ENCODE measurements at places on chromosomes 3 and 15.

GRCh38 chr3:186540835-186541226, 3.3 kb downstream of the CRYGS start:
- DNase-seq, result no peak

- no peak for DNase-seq
These were observed 11.0 kb upstream of the ARL14 start for GRCh38 chr3:160665784-160666526.

DNA sequence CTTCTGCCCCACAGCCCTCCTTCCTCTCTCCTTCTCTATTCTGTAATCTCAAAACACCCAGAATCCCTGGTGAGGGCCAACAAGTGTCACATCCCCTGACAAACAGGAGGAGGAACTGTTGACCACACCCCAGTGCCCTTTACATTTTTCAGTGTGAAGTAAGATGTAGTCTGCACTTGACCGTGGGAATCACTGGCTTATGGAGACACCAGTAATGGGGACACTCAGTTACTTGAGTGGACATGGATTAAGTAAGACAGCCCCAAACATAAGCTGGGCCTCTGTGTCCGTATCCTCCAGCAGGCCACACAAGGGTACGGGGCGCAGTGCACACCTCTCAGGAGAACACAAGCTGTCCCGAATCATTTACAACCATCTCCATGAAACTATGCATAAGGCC, 28.4 kb upstream of the LIMD1 start:
- no peak for DNase-seq

DNA sequence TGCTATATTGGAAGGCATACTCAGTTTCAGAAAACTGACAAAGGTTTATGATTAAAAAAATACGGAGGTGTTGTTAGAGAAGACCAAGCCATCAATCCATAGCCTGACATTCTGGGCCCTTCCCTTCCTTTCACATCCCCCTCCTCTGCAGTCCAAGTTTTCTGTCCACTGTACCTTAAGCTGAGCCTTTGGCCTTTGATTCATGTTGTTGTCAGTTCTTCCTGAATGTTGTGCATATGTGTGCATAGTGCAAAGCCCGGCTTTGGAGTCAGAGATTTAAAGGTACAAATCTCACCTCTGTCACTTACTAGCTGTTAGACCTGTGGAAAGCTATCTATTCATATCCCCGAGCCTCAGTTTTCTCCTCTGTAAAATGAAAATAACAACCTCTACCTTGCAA, 104.9 kb upstream of the AGBL1 start:
- no peak for DNase-seq

DNA sequence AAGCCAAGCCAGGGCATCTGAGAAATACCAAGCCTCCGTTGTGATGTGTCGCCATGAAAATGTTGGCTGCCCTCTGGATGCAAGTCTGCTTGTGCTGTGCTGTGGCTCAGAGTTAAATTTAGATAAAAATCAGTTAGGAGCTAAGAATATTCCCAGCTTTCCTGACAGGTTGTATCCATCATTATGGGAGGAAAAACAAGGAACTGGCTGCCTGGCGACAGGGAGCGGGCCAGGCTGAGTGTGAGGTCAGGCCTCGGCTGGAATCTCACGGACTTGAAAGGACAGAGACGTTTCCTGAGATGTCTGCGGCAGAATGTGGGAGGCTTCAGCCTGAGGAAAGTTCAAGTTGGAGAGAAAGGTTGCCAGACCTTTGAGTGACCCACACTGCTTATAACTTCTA, 213.8 kb downstream of the THSD4 start:
- no peak for DNase-seq

DNA sequence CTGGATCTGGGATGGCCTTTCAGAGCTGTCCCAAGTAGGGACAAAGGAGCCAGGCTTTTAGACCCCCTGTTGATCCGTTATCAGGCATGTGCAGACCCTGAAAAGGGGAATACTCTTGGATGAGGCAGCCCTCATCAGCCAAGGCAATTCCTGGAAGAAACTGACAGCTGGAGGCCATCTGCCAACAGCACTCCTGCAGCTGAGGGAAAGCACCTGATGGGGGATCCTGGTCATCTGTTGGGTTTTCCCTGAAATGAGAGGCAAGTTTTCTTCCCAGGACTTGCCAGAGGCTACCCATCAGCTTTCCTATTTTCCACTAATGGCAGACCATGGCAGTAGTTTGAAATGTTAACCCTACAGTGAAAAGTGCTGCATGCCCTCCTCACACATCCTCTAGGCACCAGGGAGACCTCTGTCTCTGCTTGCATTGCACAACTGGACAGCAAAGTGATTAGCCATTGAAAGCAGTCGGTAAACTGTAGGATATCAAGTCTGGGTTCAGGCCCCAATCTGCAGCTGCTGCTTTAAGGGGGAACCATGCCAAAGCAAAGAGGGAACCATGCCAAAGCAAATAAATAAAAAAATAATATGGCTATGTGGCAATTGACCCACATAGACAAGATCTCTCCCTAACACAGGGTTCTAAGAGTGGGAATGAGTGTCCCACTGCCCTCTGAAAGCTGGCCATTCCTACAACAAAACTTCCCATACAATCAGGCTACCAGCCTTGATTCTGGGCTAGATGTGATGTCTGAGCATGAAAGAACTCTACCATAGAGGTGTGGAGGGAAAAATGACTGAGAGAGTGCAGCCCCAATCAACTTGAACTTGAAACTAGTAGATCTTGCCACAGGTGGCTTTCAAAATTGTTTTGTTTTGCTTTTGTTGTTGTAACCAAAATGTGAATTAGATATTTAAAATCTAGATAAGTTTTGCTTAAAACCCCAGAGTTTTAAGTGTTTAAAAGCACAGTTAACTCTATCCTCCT, 232.0 kb upstream of the STT3B start:
- DNase-seq, result no peak

DNA sequence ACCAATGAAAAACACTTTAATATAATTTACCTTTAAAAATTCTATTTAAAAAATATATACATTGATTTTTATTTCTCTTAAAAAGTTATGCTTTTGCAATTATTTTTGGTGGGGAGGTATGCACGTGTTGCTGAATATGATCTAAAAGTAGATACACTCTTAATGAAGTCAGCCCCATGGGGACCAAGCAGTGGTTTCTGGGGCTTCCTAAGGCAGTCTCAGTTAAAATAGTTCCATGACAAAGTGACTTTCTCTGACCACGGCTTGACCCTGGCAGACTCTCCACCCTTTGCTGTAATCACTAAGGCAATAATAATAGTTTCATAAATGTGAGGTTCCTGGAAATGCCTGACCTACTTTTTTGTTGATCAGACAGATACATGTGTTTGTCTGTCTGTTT, 50.4 kb downstream of the CCR4 start:
- DNase-seq, result no peak

- DNase-seq, result no peak
These were observed 1106.8 kb downstream of the ROBO1 start for GRCh38 chr3:78660957-78661356.

DNA sequence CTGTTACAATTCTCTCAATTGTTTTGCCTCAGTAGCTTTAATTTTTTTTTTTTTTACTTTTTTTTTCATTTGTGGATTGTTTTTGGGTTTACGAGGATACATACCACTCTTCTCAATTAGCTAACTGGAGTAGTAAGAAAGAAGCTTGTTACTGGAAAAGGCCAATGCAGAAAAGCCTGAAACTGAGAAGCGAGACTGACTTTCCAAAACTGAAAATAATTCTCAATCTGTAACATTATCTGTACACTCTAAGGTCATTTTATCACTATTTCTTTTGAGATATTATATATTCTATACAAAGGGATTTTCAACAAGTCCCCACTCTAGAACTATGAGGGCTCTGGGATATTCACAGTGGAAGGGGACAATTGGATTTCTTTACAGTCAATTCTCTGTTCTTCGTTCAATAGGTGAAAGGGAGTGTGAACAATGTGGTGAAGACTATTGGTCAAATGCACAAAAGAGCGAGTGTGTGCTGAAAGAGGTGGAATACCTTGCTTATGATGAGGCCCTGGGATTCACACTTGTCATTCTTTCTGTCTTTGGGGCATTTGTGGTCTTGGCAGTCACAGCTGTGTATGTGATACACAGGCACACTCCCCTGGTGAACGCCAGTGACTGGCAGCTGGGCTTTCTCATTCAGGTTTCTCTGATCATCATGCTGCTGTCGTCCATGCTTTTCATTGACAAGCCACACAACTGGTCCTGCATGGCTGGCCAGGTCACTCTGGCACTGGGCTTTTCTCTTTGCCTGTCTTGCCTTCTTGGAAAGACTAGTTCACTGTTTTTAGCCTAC, 83.9 kb upstream of the KCNAB1 start:
- DNase-seq, result no peak

- no peak for DNase-seq
These were observed 9.1 kb downstream of the MRPS11 start for GRCh38 chr15:88476635-88477060.

DNA sequence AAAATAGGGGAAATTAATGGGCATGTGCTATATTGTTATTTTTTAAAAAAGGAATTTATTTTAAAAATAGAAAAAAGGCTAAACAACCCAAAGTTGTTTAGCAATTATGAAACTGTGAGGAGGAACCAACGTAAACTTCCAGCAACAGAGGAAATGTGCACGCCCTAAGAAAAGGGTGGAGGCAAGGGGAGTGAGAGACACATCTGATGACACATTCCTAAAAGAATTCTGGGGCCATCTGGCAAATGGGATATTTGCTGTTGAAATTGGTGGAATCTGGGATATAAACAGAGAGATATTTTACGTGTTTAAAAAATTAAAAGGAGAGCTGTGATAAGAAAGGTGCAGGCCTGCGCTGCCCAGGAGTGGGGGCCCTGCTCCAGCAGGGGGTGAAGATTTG, 50.8 kb upstream of the MUC13 start:
- no peak for DNase-seq

DNA sequence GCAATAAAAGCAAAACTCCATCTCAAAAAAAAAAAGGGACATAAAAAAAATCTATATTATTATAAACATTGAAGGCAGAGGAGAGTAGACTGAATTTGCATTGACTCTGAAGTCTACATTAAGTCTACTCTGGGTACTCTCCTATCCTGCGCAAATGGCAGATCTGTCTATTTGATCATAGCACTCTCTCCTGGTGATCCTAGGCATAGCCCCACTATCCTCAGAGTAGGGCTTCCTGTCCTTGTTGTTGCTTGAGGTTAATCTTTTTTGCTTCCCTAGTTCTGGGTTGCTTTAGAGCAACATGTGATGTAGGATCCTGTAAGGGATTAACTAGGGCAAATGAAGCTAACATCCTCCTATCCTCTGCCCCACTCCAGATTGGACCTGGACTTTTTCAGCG, 82.1 kb upstream of the LRRFIP2 start:
- no peak for DNase-seq

DNA sequence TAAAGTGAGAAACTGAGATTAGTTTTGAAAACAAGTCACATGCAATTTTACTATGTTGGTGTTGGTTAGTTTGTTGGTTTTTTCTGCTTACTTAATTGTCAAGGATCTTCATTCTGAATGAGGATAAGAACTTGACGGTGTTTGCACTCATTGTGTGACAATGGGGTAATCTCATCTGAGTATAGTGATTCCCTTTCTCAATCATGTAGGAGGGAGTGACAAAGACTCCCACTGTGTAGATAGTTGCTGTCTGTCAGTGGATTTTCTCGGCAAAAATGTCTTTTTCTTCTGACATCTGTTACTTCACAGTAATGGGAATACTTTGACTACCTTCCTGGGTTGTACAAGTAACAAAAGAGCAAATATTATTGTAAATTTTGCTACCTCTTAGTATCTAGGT, 23.5 kb downstream of the KCNH8 start:
- DNase-seq, result no peak

DNA sequence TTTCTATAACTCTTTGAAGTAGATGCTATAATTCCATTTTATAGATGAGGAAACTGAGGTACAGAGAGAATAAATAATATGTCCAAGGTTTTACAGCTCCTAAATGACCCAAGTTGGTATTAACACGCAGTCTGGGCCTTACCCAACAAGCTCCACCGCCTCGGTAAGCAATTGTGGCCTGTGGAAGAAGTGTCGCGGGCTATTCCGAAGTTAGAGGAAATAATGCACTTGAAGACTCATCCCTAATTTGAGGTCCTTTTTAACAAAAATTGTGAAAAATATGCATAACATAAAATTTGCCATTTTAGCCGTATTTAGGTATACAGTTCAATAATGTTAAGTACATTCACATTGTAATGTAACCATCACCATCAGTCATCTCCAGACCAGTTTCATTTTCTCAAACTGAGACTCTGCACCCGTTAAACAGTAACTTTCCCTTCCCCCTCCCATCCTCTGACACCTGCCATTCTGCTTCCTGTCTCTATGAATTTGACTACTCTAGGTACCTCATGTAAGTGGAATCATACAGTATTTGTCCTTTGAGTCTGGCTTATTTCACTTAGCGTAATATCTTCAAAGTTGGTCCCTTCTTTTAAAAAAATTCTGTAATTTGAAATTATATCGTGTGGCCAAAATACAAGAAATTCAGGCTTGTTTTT, 18.2 kb downstream of the IDH3A start:
- no peak for DNase-seq

GRCh38 chr3:42723219-42723618, 20.6 kb upstream of the HHATL start:
- no peak for DNase-seq

DNA sequence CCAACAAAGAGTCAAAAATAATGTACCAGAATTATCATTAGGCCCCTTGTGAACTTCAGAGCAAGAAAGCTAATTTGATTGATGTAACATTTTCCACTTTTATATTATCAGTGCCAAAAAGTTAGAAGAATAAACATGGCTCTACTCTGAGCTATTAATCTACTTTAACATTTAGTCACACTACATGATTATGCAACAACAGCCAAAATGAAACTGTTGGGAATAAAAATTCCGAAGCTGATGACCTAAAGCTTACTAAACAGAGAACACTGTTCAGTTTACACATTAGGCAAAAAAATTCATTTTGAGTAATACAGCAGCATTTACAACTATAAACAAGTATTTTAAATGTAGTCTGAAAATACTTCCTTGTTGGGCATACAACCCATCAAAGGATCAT, 1134.1 kb downstream of the EPHA3 start:
- DNase-seq, result no peak

DNA sequence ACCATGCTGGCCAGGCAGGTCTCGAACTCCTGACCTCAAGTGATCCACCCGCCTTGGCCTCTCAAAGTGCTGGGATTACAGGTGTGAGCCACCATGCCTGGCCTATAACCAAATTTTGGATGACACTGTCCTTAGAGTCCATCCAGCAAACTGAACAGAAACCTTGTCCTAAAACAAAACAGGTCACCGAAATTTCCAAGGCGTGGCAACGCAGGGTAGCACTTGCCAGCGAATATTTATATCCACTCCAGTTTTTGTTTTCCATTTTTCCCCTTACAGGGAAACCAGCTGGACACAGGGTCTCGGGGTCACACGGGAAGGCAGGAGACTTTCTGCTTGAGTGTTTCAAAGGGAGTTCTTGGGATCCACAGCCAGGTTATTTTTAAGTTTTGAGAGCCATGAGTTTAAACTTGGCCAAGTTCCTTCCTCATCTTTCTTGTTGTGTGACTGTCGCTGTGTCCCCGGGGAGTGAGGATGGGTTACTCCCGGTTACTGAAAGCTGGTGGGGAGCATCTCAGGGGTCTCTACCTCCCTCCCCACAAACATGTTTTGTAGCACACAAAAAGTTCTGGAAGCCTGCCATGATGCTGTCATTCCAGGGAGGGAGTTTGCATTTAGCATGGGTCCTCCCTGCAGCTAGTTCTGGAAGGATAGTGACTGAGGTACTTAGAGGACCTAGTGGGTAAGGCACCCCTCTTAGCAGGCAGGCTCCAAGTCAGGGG, 12.6 kb downstream of the LIMD1 start:
- DNase-seq, result no peak

GRCh38 chr3:33936171-33936920, 137.9 kb downstream of the PDCD6IP start:
- no peak for DNase-seq

- DNase-seq, result no peak
These were observed 43.8 kb downstream of the LSM3 start for GRCh38 chr3:14222457-14222856.

- no peak for DNase-seq
These were observed 31.0 kb upstream of the PTPRG start for GRCh38 chr3:61530355-61530754.
